Tibial nerve (tissue), 4 donors: ENCODE measurements at places on chromosomes 11 and 22. TPM values are rescaled to one million over a fixed set of nuclear protein-coding genes. Genes with fewer than 3 reads are reported as not detected.

TSKU gene
- total RNA-seq, result 218 TPM

- H3K36me3 ChIP-seq, result no peaks in the 10 kb centered on the region
- H3K27me3 ChIP-seq, result no peaks in the 10 kb centered on the region
- peaks cover 12% of the 10 kb centered on the region for H3K4me1 ChIP-seq
- H3K4me3 ChIP-seq, result peak overlapping the region; percentile 94
- peak; percentile 62 for DNase-seq
These were observed 28.3 kb upstream of the WNT11 start for GRCh38 chr11:76234416-76235232.

DNA sequence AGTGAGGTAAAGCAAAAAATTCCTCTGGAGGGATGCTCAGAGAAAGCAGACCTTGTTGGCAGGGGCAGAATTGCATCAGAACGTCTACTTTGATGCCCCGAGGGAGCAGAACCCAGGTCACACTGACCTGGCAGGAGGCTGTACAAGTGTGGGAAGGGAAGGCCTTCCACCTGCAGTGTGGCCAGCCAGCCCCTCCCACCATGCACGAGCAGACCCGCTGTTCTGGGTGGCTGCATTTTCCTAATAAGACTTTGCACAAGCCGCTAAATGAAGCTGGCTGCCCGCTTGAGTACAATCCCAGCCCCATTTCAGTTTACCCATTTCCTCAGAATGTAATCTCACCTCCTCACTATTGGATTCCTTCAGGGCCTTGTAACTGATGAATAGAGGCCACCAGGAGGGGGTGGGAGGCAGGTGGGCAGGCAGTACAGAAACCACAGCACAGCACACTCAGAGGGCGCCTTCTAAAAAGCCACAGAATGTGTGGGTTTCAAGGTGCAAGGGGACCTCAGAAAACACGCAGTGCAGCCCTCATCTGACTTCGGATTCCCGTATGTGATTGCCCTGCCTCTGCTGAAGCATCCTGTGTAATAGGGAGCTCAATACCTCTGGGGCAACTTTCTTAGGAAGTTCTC is 316.6 kb downstream of the OPCML start:
- no peaks in the 10 kb centered on the region for H3K4me1 ChIP-seq
- H3K27me3 ChIP-seq, result no peaks in the 10 kb centered on the region
- no peak overlapping the region for H3K4me3 ChIP-seq
- H3K36me3 ChIP-seq, result no peaks in the 10 kb centered on the region
- H3K27ac ChIP-seq, result no peak overlapping the region

RAB36 gene
- 5.0 TPM for total RNA-seq

DNA sequence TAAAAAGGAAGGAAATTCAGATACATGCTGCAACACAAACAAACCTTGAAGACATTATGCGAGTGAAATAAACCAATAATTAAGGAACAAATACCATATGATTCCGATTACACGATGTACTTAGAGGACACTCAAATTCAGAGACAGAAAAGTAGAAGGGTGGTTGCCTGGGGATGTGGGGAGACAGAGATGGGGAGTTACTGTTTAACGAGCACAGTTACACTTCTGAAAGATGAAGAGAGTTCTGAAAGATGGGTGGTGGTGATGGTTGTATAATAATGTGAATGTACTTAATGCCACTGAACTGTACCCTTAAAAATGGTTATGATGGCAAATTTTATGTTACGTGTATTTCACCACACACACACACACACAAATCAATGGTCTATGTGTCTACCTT is 14.7 kb downstream of the ZBTB44 start:
- H3K27ac ChIP-seq, result no peak overlapping the region
- peaks cover 8% of the 10 kb centered on the region for H3K36me3 ChIP-seq
- H3K4me3 ChIP-seq, result no peak overlapping the region
- H3K4me1 ChIP-seq, result no peaks in the 10 kb centered on the region

DNA sequence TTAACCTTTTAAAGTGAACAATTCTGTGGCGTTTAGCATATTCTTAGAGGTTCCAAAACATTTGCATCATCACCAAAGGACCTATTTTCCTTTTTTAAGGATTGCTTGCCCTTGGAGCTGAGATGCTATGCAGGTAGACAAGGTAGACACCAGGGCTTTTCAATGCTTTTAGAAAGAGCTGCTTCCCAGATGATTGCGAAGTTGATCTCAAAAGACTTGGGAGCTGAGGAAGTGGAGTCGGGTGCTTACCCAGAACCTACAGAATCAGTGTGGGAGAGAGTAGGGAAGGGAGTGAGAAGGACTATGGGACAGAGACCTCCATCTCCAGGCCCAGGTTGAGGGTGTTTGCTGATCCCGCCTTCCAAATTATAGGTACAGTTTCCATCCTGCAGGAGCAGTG is 11.1 kb upstream of the ALX4 start:
- peaks cover under 1% of the 10 kb centered on the region for H3K27me3 ChIP-seq
- no peak for DNase-seq
- H3K4me3 ChIP-seq, result no peak overlapping the region

GRCh38 chr11:117072517-117073461 is 25.4 kb downstream of the SIK3 start:
- no peaks in the 10 kb centered on the region for H3K27me3 ChIP-seq
- DNase-seq, result no peak
- no peak overlapping the region for H3K4me3 ChIP-seq
- no peaks in the 10 kb centered on the region for H3K36me3 ChIP-seq

GRCh38 chr11:131311776-131312514 is 58.5 kb upstream of the NTM start:
- H3K36me3 ChIP-seq, result no peaks in the 10 kb centered on the region
- no peak overlapping the region for H3K4me3 ChIP-seq
- H3K27me3 ChIP-seq, result peaks cover 3% of the 10 kb centered on the region
- H3K27ac ChIP-seq, result no peak overlapping the region
- DNase-seq, result no peak
- no peaks in the 10 kb centered on the region for H3K4me1 ChIP-seq
